H1 (cell line): ENCODE measurements at places on chromosomes 2 and 18.

- DNase-seq, result no peak
Observed at GRCh38 chr2:74415762-74416395, 5.5 kb downstream of the C2orf81 start.

GRCh38 chr18:34224423-34225217, at the start of gene NOL4:
Gene NOL4, minus strand, starts transcription at chr18:34224913. Its CDS starts 1,660 bp downstream, at chr18:34223253.
- DNase-seq, result peak; percentile 98

- DNase-seq, result no peak
Observed at GRCh38 chr18:58284699-58285448, 240.8 kb downstream of the NEDD4L start.

GRCh38 chr2:213317929-213318328, 33.7 kb downstream of the SPAG16 start:
- no peak for DNase-seq

DNA sequence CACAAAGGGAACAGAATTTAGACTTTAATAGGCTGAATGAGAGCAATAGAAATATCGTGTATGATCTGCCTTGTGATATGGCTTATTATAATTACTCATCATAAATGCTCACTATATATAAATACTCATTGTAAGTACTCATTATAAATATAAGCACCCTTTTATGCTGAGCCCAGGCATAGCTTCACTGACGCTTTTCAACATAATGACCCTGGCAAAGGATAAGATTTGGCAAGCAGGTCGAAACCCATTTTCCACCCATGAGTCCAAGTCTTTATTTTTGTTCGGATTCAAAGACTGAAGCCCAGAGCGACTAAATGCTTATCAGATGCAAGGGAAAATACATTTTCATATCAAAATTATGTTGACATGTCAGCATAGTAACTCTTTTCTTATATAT, 500.4 kb downstream of the SLC4A3 start:
- DNase-seq, result no peak

GRCh38 chr2:143217512-143218115, 88.4 kb downstream of the ARHGAP15 start:
- no peak for DNase-seq
